Stimulated activated CD4-positive, alpha-beta T cell treated with anti-CD3 and anti-CD28 coated beads, Interleukin-2, amount 100 ng/mL, for 24 hours (primary cell): ENCODE measurements at places on chromosomes 5 and 9.

GRCh38 chr5:126097876-126098275 is 325.3 kb upstream of the GRAMD2B start:
- DNase-seq: no peak

DNA sequence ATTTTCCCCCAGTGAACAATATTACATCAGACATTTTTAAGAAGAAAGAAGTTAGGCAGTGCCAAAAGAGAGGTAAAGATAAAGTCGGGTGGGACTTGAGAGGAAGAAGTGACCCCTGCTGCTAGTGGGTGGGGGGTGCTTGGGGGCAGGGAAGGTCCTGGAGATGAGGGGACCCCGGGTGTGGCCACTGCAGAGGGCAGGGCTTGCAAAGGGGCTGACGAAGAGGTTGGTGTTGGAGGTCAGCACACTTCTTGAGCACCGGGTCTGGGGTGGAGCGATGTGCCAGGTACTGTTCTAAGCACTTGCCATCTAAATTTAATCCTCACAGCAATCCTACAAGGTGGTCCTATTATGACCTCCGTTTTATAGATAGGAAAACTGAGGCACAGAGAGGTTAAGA is 62.0 kb downstream of the AMBP start:
- DNase-seq: no peak

GRCh38 chr5:151667083-151667482 is 19.6 kb downstream of the SPARC start:
- DNase-seq: no peak

DNA sequence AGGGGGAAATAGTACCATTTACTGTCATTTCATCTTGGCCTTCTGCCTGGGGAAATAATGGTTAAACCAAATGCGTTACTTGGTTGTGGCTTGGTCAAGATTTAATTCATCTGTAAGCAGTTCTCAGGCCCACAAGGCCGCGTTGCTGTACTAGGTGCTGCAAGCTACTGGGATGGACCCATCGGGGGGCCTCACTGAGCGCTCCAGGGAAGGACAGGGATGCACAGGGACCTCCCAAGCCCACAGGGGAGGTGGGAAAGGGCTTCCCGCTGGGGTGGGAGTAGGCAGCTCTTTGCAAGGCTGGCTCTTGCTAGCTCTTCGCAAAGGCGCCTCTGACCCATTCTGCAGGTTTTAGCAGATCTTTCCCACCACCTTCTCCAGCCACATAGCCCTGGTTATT is 8.0 kb downstream of the GFPT2 start:
- no peak for DNase-seq

- DNase-seq: no peak
Observed at GRCh38 chr5:110478895-110479294, 247.6 kb downstream of the TMEM232 start.

GRCh38 chr9:129486756-129487657 is 133.9 kb downstream of the C9orf50 start:
- no peak for DNase-seq

GRCh38 chr5:28685794-28686193 is 1647.4 kb upstream of the CDH9 start:
- no peak for DNase-seq

GRCh38 chr9:133113949-133114885 is 6.8 kb downstream of the RALGDS start:
- no peak for DNase-seq

GRCh38 chr5:170302653-170303501 is 5.3 kb upstream of the LCP2 start:
- DNase-seq: peak; percentile 61

DNA sequence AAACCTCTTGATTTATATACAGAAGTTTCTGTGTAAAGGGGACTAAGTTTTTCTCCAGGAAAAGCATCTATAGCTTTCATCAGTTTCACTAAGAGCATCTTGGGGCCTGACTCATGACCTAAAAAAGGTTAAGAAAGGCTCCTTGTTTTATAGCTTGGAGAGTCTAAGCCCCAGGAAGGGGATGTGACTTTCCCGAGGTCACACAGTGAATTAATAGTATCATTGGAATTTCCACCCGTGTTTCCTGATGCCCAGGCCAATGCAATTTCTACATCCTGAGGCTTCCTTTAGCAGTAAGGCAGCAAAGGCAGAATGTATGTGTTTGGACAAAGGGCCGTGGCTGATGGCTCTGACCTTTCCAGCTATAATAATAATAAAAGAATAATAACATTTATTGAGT is 8.6 kb downstream of the MORN5 start:
- no peak for DNase-seq

DNA sequence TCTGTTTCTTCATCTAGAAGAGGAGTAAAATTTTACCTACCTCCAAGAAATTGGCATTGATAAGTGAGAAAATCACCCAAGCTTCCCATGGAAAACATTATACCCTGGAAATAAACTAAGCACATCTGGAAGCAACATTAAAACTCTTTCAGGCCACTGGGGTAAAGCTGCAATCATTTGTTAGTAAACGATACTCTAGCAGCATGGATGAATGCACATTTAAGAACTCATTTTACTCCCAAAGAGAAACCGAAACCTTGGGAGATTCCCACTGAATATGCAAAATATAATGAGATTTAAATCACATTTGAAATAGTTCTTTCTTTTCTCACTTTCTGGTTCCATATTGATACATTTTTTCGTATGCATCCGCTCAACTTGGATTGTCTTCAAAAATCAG is 467.5 kb downstream of the EFNA5 start:
- DNase-seq: no peak

DNA sequence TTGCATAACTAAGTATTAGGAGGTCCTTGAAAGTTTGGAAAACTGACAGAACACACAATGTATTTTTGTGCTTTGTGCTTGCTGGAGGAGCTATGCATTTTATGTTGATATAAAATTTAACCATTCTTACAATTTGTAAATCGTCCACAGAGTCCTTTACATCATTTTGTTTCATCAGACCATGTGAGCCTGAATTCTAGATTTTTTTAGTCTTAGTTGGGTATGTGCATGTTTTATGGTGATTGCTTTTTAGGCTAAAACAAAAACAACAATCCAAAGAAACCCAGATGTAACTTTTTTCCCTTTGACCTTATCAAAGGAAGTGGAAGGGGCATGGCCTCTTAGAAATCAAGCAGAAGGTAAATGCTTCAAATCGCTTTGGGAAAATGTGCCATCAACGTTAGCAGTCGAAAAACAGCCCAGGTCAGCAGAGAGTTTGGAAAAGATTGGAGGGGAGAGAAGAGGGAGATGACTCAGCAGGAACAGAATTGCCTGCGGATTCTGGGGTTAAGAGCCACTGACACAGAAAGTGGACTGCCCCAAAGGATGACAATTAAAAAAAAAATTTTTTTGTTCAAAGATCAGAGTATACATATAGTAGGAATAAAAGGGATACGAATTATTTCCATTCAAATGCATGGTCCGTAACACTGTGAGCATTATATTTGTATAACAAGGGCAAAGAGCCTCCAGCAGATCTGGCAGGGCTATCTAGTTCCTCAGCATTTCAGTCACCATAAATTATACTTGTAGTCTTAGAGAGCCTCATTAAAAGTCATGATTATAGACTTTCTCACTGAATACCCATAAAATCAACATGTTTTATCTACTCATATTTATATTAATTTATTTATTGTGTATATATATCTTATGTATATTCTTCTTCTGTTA is 253.5 kb upstream of the HAPLN1 start:
- no peak for DNase-seq

DNA sequence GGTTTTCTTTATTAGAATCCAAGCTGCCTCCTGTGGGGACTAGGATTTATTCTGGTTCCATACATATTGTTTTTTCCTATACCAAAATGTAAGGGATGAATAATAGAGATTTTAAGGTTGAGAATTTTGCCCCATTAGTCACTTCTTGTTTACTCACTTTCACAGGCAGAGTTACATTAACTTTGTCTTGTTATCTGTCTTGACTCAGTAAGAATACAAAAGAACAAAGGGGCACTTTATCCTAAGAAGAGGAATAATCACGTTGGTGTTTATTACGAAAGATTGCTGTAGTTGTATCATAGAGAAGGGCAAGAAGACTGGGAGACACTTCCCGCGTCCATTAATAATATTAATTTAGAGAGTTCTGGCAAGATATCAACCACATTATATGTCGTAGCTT is 599.7 kb upstream of the FTMT start:
- no peak for DNase-seq

DNA sequence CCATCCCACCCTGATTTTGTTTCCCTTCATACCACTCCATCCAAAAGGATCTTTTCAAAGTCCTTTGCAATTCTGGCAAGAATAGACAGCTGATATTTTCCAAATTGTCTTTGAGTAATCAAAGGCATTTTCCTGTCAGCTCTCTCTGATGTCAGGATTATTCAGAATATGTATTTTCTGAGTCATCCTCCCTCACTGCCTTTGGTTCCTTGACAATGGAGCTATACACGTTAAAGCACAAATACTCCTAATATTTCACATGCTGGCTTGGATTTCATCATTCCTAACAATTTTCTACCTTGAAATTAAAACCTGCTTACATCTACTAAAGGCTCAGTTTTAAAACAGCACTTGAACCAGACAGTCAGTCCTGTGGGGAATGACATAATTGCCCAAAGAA is 379.4 kb downstream of the GADD45G start:
- no peak for DNase-seq

- no peak for DNase-seq
Observed at GRCh38 chr9:91546574-91546973, 122.9 kb upstream of the NFIL3 start.

GRCh38 chr5:154118893-154119336 is 71.6 kb upstream of the GALNT10 start:
- no peak for DNase-seq

DNA sequence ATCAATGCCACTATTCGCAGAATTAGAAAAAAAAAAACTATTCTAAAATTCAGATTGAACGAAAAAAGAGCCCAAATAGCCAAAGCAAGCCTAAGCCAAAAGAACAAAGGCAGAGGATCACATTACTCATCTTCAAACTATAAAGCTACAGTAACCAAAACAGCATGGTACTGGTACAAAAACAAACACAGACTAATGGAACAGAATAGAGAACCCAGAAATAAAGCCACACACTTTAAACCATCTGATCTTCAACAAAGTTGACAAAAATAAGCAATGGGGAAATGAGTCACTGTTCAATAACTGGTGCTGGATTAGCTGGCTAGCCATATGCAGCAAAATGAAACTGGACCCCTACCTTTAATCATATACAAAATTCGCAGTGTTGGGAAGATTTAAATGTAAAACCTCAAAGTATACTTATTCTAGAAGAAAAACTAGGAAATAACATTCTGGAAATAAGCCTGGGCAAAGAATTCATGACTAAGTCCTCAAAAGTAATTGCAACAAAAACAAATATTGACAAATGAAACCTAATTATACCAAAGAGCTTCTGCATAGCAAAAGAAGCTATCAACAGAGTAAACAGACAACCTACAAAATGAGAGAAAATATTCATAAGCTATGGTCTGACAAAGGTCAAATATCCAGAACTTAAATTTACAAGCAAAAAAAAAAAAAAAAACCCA is 153.7 kb downstream of the NDUFS4 start:
- DNase-seq: no peak

- DNase-seq: no peak
Observed at GRCh38 chr5:119930490-119930889, 301.1 kb downstream of the FAM170A start.

DNA sequence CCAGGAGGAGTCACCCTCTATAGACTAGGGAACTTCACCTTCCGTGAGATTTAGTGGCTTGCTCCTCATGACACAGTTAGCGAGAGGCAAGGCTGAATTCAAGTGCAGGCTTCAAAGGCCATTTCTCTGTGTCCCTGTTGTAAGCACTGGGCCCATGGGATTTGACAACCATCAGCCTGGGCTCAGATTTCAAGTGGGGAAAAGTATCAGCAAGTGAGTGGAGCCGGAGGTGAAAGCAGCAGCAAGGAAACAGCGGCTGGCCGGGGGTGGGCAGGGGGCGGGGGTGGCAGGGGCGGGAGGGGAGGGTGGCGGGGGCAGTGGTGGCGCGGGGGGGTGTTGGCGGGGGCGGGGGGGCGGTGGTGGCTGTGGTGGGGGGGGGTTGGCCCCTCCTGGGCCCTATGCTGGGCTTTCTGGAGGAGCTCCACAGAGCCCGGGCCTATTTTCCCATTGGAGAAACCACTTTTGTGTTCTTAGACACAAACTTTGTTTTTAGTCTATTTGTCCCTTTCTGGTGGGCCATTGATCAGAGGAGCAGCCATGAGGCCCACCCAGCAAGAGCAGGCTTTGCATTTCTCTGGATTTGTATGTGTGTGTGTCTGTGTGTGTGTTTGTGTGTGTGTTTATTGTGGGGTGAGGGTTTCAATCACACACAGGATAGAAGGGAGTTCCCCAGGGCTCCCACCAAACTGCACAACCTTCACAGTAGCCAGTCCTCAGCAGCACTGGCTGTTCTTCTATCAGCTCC is 165.4 kb upstream of the RAI14 start:
- DNase-seq: no peak

DNA sequence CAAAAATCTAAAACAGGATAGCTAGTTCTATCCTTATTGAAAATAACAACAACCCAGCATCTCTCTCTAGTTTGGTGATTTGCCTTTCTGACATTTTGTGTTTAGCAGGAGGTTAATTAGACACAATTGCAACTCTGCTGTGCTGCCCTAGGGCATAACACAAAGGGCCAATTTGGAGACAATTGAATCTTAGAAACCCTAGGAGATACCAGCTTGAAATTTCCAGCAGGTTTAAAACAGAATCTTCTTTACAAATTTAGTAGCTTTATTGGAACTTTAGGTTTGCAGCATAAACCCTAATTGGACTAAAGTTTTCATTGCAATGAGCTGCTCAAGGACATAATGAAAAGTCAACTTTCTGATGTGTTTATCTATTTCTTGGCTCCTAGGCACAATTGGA is 166.7 kb upstream of the FER start:
- no peak for DNase-seq

- DNase-seq: no peak
Observed at GRCh38 chr9:79812507-79813257, 240.9 kb downstream of the TLE4 start.

DNA sequence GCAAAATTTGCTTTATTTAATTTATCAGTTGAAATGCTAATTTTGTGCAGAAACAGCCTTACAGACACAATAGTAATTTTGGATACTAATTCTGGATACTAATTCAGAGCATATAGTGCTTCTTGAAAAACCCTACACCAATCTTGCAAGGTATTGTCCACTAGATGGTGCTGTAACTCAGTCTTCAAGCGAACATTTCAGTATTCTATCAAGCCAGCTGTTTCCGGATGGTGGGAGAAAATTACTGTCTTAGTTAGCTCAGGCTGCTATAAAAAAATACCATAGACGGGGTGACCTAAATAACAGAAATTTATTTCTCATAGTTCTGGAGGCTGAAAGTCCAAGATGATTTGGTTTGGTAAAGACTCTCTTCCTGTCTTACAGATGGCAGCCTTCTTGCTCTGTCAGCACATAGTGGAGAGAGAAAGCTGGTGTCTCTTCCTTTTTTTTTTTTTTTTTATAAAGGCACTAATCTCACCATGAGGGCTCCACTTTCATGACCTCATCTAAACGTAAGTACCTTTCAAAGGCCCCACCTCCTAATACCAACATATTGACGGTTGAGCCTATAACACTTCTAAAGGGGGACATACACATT is 1306.5 kb upstream of the CDH9 start:
- DNase-seq: no peak

DNA sequence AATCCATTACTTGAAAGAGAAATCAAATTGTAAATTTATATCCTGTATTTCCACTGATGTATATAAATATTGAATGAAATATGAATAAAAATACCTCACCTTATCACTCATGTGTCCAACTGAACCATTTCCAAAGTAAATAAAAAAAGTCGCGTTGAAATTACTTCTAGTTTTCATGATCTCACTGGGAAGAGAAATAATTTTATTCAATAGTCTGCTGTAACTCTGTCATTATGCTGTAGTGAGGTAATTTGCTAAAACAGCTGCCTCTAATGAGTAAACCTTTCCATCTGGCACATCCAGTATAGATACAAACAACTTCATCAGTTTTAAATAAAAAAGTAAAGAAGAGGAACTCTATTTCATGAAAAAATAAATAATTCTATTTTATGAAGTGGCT is 611.5 kb downstream of the ZNF608 start:
- no peak for DNase-seq
